ENCODE measurements at places on chromosomes 12 and 14.

DNA sequence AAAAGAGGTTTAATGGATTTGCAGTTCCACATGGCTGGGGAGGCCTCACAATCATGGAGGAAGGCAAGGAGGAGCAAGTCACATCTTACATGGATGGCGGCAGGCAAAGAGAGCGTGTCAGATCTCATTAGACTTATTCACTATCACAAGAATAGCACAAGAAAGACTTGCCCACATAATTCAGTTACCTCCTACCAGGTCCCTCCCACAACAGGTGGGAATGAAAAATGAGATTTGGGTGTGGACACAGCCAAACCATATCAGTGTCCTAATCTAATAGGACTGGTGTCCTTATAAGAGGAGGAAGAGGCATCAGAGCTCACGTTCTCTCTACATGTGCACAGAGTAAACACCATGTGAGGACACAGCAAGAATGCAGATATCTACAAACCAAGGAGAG lies 25.9 kb downstream of the DYRK2 start:
- no peak for DNase-seq

- no peak for DNase-seq
These were observed 18.2 kb downstream of the GPRC5D start for GRCh38 chr12:12933742-12934141.

DNA sequence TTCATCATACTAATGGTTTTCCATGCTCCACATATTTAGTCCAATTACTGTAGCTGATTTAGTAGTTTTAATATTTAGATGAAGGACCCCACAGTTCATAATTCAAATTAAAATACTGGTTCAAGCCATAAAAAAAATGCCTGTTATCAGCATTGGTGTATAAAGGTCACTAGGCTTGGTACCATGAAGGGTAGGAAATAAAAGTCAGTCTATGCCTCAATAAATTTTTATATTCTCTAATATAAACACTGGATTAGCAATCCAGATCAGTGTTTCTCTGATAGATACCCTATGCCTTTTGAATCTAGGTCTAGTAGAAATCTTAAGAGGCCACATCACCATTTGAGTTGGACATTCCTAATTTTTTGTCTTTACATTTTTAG lies 163.2 kb upstream of the HIF1A start:
- no peak for DNase-seq

DNA sequence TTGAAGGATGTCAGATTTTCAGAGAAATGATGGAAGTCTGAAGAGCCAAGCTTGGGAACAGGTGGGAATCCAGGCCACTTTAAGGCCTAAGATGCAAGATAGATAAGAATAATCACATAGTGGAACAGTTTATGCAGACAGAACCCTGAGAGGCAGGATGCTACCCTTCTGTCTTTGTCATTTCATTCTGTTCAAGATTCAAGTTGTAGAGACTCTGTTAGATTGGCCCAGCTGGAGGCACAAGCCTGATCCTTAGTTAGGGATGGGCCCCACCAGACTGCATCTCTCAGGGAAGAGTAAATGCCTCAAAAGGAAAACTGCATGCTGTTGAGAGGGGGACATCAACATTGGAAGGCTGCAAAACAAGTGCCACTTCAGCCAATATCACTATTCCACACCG lies 287.0 kb downstream of the PCNX1 start:
- no peak for DNase-seq

DNA sequence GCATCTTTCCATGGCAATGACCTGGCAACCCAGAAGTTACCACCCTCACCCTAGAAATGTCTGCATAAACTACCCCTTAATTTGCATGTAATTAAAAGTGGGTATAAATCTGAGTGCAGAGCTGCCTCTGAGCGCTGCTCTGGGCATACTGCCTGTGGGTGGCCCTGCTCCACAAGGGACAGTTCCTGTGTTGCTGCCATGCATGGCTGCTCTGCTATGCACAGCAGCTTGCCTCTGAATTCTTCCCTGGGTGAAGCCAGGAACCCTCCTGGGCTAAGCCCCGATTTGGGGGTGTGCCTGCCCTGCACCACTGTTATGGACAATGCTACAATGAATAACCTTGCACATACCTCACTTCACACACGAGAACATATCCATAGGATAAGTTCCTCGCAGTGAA lies 35.7 kb upstream of the GPR132 start:
- DNase-seq = no peak

DNA sequence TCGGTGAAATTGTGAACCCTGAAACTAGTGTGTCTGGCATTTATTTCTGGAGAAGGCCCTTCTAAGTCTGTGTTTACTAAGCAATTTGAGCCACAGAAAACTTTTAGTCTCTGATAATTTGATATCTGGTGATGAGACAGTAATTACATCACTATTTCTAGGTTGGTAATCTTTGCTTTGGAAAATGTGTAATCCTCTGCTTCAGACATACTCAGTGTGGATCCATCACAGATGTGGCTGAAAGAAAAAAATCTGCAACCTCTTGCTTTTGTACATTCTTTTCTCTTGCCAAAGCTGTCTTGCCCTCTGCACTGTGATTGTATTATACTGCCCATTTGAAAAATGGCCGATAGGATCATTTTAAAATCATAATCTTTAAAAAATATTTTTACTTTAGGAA lies 78.1 kb downstream of the PELI2 start:
- DNase-seq = no peak

GRCh38 chr12:130634866-130635265 lies 81.2 kb downstream of the RIMBP2 start:
- no peak for DNase-seq

GRCh38 chr14:56247495-56248200 lies 129.4 kb downstream of the PELI2 start:
- DNase-seq = no peak

DNA sequence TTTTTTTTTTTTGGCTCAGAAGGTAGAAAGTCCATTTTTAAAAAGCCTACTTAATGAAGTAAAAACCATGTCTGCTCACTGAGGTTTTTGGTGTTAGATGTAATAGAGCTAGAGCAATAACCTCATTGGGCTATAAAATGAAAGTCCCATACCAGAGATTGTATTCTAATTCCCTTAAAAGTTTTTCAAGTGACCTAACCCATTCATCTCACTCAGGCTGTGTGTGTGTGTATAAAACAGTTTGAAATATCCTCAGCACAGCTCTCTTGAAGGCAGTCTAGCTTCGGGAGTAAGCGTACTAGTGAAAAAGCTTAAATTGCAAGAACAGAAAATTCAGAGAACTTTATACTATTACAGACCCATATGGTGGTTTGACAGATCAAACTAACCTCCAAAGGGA lies 313.8 kb downstream of the CEP128 start:
- no peak for DNase-seq

- no peak for DNase-seq
These were observed 172.2 kb upstream of the AMIGO2 start for GRCh38 chr12:47251919-47252318.

DNA sequence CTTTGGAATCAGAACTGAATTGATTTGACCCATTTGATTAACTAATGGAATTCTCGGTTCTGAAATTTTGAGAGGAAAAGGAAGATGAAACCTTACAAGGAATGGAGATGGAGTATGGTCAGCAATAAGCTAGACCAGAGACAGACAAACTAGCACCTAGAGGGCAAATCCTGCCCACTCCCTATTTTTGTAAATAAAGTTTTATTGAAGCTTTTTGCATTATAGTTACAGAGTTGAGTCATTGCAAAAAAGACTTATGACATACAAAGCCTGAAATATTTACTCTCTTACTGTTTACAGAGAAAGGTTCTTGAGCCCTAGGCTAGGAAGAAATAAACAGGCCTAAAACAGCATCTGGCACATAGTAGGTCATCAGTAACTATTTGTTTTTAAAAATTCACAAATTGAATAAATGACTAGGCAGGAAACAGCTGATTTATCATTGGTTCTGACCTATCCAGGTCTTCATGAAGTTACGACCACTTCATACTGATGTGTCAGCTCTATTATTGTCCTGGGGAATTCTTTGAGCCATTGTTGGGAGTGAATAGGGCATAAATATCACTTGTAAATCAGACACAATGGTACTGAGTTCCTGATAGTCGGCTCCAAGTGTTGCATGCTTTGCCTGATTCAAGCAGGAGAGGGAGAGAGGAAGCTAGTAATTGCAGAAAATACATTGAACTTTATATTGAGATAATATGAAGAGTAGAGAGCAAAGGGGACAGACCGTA lies 14.6 kb upstream of the STAB2 start:
- no peak for DNase-seq

GRCh38 chr14:69699748-69700303 lies 67.1 kb upstream of the SRSF5 start:
- no peak for DNase-seq

All from foreskin keratinocyte (primary cell).